D721Med (cell line): ENCODE measurements at places on chromosomes 7 and 10.

DNA sequence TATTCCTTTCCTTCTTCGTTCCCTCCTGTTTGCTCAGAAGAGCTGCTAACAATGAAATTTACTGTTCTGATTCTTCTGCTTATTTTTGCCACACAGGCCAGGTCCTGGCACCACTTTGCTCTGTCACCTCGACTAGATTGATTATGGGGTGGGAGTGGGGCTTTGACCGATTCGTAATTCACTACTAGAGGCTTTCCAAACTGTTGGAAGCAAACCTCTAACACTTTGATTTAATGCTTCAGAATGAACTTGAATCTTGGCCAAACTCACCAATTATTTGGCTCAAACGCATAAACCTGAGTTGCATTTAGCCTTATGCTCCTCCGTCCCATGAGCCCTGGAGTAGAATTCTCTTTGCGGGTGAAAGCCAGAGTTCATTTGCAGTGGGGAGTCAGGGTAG is 476.2 kb upstream of the FZD8 start:
- DNase-seq = no peak

DNA sequence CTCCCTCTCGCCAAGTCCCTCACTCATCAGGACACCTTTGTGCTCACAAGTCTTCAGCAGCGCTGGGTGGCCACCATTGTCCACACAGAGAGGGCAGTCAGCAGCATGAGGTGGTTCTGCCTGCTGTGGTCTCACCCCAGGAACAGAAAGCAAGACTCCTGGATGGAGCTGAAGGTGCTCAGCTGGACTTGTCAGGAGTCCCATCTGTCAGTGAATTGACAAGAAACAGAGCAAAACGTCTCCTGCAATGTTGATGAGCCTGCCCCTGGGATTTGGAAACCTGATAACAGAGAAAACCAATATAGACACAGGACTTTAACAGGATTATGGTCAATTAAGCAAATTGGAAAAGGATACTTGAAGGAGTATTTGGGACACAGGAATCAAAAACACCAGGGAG is 122.2 kb upstream of the PRSS58 start:
- DNase-seq = peak; percentile 49

DNA sequence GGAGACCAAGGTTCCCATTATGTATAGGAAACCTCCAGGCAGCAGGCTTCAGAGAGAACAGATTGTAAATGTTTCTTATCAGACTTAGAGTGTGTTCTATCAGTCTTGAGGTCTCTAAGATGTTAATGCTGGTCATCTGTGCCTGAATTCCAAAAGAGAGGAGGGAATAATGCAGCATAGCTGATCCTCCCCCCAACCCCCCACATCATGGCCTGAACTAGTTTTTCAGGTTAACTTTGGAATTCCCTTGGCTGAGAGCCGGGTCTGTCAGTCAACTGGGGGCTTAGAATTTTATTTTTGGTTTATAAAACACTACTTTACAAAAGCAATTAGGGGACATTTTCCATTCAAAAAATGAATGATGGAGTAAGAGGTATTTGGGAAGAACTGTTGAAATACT is 184.3 kb downstream of the NEBL start:
- no peak for DNase-seq

DNA sequence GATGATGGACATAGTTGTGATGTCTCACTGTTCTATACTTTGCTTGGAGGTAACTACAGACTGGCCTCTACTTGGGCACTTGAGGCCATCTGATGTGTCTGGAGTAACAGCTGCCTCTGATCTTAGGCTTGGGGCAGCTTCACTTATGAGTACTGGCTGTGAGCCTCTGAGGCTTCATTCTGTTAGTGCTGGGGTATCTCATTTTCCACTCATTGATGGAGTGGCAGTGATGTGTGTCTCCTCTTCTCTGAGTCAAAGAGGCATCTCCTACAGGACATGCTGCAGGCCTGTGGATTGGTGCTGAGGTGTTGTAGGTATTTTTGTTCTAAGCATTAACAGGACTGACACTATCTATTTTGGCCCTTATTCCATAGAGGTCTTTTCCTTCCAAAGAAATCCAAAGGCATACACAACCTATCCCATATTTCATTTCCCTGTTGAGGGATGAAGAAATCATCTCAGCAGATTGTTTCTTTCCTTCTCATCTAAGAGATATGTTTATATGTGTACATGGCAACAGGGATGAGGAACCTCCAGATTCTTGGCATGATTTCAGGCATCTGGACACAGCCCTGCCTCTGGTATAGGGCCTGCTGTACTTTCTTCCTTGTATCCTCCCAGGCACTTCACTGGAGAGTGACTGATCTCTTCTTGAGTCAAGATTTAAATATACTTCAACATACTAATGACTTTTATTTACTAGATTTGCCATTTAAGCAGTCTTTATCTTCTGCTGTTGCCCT is 65.7 kb upstream of the NOBOX start:
- DNase-seq = no peak

- DNase-seq = no peak
Observed at GRCh38 chr10:22722626-22723169, 8.3 kb upstream of the PIP4K2A start.

- DNase-seq = no peak
Observed at GRCh38 chr10:76546411-76546810, 1091.2 kb downstream of the KCNMA1 start.

DNA sequence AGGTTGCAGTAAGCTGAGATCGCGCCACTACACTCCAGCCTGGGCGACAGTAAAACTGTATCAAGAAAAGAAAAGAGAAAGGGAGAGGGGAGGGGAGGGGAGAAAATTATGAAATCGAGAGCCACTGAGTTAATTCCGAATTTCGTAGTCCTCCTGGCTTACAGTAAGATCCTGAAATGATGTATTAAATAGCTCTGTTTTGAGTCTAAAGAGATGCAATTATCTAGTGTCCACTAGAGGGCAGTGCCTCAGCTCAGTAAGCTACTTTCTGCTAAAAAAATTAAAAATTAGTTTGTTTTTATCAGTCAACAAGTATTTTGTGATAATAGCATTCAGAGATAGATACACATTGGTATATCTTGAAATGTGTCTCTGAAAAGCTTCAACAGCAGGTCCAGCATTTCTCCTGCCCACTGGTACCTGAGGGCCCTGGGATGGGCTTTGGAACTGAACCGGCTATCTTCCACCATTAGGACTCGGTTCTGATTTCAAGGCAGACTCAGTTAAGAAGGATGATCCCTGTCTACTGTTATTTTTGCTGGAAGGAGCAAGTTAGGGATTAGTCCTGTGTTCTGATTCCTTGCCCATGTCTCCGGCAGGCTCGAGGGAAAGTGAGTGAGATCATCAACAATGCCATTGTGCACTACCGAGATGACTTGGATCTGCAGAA is 19.5 kb downstream of the TSPAN33 start:
- peak; percentile 41 for DNase-seq
